ENCODE measurements at places on chromosomes 2 and 18. TPM values are rescaled to one million over a fixed set of nuclear protein-coding genes. Genes with fewer than 3 reads are reported as not detected.

DNA sequence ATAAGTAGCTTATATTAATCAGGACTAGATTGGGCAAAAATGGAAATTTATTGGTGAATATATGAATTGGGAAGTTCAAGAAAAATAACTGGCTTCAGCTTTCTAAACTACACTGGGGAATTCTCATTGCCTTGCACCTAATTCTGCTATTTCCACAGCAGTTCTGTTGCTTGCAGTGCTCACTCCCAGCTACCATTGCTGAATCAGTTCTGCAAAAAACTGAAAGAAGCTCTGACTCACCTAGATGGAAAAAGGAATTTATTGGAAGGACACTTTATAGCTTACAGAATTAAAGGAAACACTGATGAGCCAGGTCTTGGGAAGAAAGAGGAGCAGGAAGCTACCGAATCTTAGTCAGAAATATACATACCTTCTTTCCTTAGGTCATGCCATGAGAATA lies 60.3 kb upstream of the ACVR1 start:
- DNase-seq: no peak

- no peak for DNase-seq
Measured at GRCh38 chr18:56108478-56109367, 520.7 kb upstream of the TCF4 start.

DNA sequence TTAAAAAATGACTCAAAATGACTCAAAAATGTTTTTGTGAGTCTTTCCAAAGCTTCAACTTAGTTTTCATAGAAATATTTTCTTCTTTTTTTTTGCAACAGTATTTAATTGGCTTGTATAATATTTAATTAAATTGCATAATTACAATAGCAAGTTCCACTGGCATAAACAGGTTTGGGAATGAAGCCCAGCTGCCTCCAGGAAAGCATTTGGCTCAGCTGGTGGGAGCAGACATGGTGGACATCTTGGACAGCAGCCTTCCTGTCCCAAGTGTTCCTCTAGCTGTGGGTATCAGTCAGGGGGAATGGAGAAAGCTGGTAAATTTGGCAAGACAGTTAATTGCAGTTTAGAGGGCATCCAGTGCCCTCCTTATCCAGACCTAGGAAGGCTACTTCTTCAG lies 213.4 kb downstream of the ZBTB7C start:
- DNase-seq: no peak

- DNase-seq: no peak
Measured at GRCh38 chr2:44083054-44083453, 85.6 kb upstream of the PPM1B start.

DNA sequence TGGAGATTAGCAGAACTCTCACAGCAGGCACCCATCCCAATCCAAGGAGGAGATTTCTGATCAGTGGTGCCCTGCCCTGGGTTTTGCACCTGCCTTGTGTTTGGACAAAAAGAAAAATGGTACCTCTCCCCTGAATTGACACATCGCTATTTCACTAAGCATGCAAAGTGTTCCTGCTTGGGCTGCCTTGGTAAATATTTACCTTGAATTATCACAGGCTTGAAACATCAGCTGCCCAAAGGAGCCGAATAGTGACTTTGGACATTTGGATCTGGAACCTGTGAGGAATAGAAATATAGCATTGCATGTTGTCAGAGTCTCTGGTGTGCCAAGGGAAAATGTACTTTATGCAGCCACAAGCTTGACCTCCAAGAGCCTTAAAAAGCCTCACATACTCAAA lies 926.4 kb upstream of the FANCL start:
- no peak for DNase-seq

Gene HEATR5B
- total RNA-seq: 125 TPM

Gene HDAC4
- 20.4 TPM for total RNA-seq
